Activated CD4-positive, alpha-beta memory T cell treated with anti-CD3 and anti-CD28 coated beads, Interleukin-2, amount 10 ng/mL, durations not matched to agents 7 days and 5 days (primary cell): ENCODE measurements at places on chromosomes 1 and 21. TPM values are rescaled to one million over a fixed set of nuclear protein-coding genes. Genes with fewer than 3 reads are reported as not detected.

DNA sequence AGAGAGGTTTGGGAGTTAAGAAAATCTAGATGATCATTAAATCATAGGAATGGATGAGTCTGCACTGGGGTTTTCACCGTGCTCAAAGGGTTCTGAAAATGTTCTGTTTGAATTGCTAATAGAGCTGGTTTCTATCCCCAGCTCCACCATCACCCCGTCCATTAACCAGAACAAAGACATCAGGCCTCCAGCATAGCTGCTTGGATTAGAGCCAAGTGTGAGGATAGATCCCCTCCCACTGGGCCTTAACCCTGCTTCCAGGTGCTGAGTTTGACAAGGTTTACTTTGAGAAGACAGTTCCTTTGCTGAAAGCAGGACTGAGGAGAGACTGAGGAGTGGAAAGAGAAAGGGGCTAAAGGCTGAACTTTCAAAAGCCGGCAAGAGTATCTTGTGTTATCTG is 48.3 kb downstream of the MPZL1 start:
- no peak overlapping the region for H3K4me3 ChIP-seq
- H3K36me3 ChIP-seq, result peaks cover 49% of the 10 kb centered on the region
- H3K27me3 ChIP-seq, result no peaks in the 10 kb centered on the region

DNA sequence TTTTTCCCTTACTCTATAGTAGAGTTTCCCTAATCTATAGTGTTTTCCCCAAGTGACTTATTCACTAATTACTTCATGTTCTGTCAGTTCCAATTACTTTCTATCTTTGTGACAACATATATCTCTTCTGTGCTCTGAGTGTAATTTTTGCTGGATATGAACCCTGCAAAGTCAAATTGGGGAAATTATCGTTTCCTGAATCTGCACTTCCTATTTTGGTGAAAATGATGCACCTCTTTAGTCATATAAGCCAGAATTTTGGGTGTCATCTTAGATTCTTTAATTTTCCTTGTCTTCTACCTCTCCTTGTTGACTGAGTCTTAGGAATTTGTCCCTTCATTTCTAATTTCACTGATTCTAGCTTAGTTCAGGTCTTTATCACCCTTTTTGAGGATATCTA is 33.4 kb upstream of the PRKACB start:
- H3K4me1 ChIP-seq, result no peaks in the 10 kb centered on the region
- H3K4me3 ChIP-seq, result no peak overlapping the region
- no peaks in the 10 kb centered on the region for H3K27me3 ChIP-seq
- no peak overlapping the region for H3K27ac ChIP-seq
- peaks cover 4% of the 10 kb centered on the region for H3K36me3 ChIP-seq
- no peak for DNase-seq

DNA sequence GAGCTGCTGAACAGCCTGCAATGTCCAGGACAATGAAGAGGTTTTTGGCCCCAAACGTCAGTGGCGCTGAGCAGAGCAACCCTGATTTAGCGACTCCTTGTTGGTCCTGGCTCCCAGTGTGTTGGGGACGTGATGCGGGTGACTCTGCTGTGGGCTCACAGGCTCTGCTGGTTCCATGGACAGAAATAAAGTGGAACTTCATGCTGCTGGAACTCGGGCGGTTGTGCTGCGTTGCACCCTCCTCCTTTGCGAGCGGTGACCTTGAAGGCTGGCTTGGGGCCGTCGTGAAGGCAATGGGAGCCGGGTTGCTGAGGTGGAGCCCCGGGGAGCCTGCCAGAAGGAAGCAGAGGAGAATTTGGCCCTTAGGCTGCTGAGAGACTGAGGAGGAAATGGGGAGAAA is 122.6 kb upstream of the C1orf174 start:
- H3K36me3 ChIP-seq, result no peaks in the 10 kb centered on the region
- no peaks in the 10 kb centered on the region for H3K4me1 ChIP-seq
- no peak overlapping the region for H3K27ac ChIP-seq
- no peak for DNase-seq
- no peaks in the 10 kb centered on the region for H3K27me3 ChIP-seq

FAM72C gene
- total RNA-seq, result 19.8 TPM

CHIA gene
- total RNA-seq, result not detected

SPRR2G gene
- total RNA-seq, result not detected
